ENCODE measurements at places on chromosomes 1 and 21.

GRCh38 chr1:86155807-86156565, 586 bp downstream of the COL24A1 start:
- H3K36me3 ChIP-seq = peaks cover 6% of the 10 kb centered on the region
- no peak overlapping the region for H3K4me3 ChIP-seq
- H3K27me3 ChIP-seq = peaks cover 35% of the 10 kb centered on the region
- H3K27ac ChIP-seq = no peak overlapping the region
- DNase-seq = no peak

DNA sequence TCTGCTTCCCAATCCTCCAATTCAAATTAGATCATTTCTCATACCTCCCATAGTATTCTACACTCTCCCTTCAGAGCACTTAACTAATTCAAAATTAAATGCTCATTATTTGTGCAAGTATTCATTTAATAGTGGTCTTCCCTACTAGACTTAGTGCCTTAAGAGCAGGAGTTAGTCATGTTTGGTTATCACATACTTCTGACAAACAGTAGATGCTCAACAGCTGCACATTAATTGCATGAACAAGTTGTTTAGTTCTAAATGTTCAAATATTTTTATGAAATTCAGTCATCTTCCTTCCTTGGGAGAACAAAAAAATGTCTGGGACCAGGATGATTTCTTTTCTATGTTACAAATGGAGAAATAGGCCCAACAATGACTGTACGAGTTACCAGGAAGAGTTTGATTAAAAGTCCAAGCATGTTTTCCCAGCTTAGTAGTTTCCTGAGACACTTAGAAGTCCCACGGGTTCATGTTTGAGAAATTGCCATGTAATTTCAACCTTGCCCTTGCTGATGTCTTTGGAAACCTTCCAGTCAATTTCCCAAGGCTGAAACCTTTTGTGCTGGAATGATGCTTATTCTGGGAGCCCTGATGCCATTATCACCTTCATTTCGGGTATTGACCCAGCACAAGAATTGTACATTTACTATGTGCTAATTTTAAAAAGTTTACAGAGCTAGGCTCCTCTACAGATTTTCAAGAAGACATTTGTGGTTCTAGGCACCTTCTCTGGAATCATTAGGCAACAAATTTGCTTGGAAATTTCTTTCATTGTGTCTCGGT, 437.9 kb upstream of the PLXNA2 start:
- H3K4me1 ChIP-seq = no peaks in the 10 kb centered on the region
- H3K4me3 ChIP-seq = no peak overlapping the region
- no peak overlapping the region for H3K27ac ChIP-seq
- peaks cover 2% of the 10 kb centered on the region for H3K27me3 ChIP-seq
- no peaks in the 10 kb centered on the region for H3K36me3 ChIP-seq

GRCh38 chr1:82759035-82759434, 958.3 kb downstream of the ADGRL2 start:
- no peak for DNase-seq
- H3K27ac ChIP-seq = no peak overlapping the region
- no peaks in the 10 kb centered on the region for H3K4me1 ChIP-seq
- H3K27me3 ChIP-seq = no peaks in the 10 kb centered on the region

- H3K4me3 ChIP-seq = no peak overlapping the region
- no peak overlapping the region for H3K27ac ChIP-seq
- no peak for DNase-seq
- no peaks in the 10 kb centered on the region for H3K4me1 ChIP-seq
- no peaks in the 10 kb centered on the region for H3K36me3 ChIP-seq
Observed at GRCh38 chr1:207156095-207156494, 52.1 kb downstream of the C4BPA start.

DNA sequence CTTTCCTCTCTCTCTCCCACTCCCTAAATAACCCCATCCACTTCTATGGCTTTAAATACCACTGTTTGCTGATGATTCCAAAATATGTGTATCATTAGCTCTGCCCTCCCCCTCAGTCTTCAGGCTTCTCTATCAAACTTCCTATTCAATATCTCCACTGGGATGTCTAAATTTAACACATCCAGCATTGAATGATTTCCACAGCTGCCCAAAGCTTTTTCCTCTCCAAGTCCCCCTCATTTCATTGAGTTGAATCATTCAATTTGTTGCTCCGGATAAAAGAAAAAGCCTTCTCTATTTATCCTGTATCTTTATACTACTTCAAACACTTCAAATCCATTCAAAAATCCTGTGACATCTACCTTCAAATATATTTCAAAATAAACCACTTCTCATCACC, 225.0 kb downstream of the SEC16B start:
- H3K36me3 ChIP-seq = no peaks in the 10 kb centered on the region
- no peaks in the 10 kb centered on the region for H3K4me1 ChIP-seq
- H3K27me3 ChIP-seq = no peaks in the 10 kb centered on the region
- no peak for DNase-seq
- no peak overlapping the region for H3K27ac ChIP-seq

DNA sequence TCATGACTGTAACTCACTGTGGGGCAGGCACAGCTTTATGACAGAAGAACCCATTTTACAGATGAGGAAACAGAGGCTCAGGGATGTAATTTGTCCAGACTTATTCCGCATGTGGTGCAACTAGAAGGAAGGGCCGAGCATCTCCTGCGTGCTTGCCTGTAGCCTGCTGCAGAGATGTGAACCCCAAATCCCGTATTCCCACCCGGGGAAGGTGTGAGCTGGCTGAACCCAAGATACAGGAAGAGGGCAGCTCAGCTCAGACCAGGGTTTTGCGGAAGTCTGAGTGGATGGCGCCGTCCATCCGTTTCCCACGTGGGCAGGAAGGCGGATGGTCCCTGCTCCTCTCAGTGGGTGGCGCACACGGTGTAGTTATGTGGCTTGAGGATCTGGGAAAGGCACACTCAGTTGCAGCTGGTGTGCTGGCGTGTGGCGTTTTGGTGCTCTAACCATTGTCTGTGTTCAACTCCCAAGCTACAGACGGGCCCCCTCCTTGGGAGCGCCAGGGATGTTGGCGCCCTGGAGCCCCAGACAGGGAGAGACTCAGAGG, 1.2 kb downstream of the CROCC start:
- no peaks in the 10 kb centered on the region for H3K36me3 ChIP-seq
- H3K27ac ChIP-seq = no peak overlapping the region
- peaks cover 19% of the 10 kb centered on the region for H3K4me1 ChIP-seq
- peaks cover 3% of the 10 kb centered on the region for H3K27me3 ChIP-seq
